Naive B cell (primary cell): ENCODE measurements at places on chromosomes 16 and 17.

- DNase-seq = no peak
Measured at GRCh38 chr17:40316571-40317344, 7.8 kb downstream of the RARA start.

DNA sequence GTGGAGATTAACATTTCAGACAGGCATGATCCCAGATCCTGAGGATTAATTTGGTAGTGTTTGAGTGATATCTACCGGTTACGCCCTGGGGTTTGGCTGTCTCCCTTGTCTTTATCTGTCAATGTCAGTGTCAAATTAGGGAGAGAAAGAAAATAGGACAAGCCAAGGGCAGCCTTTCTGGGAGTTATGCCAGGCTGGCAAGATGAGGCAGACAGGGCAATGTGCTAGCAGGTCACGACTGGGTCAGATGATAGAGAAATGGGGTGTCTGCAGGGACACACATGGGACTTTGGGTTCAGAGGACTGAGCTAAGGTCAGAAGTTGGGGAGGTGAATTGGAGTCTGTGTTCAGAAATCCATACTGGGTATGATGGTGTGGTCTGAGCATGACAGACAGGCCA lies 27.4 kb upstream of the LYRM9 start:
- no peak for DNase-seq

GRCh38 chr17:35537601-35538141 lies at the start of gene SLFN12L:
SLFN12L (minus strand) TSS chr17:35537678; CDS start chr17:35522364, 15,314 bp downstream.
- no peak for DNase-seq

DNA sequence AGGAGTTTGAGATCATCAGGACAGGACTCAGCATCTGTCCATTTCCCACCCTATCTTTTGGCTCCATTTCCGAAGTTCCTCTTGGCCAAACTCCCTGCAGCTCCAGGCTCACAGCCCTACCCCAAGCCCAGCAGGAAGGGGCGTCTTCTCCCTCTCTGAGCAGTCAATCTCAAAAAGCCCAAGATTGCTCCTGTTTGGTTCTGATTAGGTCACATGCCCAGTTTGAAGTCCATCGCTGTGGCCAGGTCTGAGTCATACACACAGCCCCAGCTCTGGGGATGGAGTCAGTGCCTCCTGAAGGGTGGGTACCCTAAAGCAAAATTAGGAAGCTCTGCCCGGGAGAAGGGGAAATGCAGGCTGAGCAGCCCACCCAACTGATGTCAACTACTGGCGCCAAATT lies 23.9 kb downstream of the SNX20 start:
- DNase-seq = no peak

- DNase-seq = peak; percentile 6
Measured at GRCh38 chr17:79188048-79188447, 113.4 kb downstream of the ENGASE start.

DNA sequence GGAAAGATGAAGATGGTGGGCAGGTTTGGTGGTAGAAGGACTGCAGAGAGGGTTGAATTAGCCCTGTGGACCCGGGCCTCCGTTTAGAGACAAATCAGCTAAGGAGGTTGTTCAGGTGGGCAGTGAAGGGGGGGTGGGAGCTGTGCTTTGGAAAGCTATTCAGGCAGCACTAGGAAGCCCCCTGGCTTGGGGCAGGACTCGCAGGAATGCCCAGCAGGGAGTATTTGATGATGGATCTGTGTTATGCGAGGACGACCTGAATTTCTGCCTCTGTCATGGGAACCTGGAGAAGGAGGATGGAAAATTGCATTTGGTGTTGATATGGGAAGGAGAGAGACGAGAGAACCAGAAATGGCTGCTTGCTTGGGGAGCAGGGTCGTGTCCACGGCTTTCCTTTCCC lies 3.5 kb downstream of the SPDYE4 start:
- DNase-seq = no peak

DNA sequence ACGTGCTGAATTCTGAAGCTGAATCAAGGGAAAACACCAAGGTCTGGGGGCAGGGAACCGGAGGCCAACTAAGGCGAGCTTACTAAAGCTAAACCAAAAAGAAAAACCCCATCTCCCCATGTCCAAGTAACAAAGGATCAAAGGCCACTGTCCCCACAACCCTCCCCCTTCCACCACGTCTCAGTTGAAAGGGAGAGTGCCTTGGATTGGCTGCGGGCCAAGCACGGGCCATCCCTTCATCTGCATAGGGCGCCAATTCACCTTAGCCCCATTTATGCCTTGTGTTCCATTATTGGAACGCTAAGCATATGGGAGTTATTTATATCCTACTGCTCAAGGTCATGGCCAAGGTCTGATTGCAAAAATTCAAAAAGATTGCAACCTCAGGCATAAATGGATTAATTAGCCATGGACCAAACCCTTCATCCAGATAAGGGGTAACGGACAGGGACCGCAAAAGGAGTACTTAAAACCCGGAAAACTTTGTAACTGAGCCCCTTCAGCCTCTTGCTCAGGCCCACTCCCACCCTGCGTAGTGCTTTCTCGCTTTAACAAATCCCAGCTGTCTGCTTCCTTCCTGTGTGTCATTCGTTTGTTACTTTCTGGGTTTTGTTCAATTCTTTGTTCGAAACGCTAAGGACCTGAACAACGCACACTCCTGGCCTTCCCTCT lies 740 bp upstream of the ATP6V0D1 start:
- no peak for DNase-seq
